COLO829 (cell line): ENCODE measurements at places on chromosomes 5 and 9.

GRCh38 chr5:40483316-40483715 is 196.4 kb upstream of the PTGER4 start:
- DNase-seq, result no peak

DNA sequence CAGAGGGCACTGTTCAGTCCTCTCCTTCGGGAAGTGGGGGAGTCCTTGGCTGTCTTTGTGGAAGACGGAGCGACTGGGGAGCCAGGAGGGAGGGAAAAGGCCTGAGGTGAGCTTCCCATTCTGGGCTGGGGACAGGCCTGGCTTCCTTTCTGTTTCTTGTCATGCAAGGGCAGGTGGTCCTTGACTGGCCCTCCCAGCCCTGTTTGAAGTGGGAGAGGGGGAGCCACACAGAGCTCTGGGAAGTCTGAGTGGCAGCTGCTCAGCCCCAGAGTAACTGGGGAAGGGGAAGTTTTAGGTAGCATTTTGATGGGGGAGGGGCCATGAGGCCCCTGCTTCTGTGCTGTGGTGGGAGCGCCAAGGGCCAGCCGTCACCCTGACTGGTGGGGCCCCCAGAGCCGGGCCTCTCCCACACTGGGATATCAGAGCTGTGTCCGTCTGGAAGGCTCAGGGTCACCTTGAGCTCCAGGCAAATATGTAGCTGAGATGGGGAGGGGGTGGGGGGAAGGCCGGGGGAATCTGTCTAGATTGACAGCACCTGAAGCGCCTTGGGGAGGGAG is 6.5 kb downstream of the UNC5A start:
- no peak for DNase-seq

DNA sequence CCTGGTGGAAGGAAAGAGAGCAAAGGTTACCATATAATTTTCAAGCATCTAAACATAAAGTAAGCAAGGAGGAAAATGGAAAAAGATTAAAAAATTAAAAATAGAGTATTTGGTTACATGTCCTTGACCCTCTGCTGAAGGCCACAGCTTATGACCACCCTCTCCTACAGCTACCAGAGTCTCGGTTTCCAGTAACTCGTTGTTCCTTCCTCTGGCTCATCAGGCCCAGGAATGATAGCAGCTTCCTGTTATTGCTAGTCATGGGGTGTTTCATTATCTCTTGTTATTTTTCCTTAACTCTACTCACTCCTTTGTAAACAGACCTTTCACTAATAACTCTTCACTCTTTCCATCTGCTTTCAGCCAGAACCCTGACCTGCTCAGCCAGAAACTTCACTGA is 102.2 kb downstream of the YTHDC2 start:
- no peak for DNase-seq

- no peak for DNase-seq
Measured at GRCh38 chr5:143977891-143978461, 166.0 kb downstream of the HMHB1 start.

- DNase-seq, result no peak
Measured at GRCh38 chr9:123090198-123090896, 56.9 kb downstream of the GPR21 start.

DNA sequence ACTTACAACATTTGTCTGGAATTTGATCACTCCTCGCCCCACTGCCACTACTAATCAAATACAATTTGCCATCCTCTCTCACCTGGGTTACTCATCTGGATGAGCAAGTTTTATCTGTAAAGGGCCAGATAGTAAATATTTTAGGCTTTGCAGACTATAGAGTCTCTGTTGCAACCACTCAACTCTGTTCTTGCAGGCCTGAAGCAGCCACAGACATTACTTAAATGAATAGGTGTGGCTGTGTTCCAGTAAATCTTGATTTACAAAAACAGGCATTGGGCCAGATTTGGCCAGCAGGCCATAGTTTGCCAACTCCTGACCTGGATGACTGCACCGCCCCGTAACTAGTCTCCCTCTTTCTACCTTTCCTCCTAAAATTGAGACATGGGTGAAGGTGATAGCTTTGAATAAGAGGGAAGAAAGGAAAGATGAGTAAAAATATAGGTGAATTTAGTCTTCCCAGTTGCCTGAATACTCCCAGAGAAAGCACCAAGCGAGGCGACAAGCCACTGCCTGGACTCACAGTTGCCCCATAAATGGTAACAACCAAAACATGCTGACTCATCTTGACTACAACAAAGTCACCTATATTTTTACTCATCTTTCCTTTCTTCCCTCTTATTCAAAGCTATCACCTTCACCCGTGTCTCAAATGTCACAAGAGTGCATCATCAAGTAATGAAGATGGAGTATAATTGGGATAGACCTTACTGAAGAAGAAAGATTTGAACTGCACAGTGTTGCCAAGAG is 32.5 kb upstream of the SCAMP1 start:
- no peak for DNase-seq

- no peak for DNase-seq
Measured at GRCh38 chr5:78508186-78508765, 140.3 kb downstream of the LHFPL2 start.

GRCh38 chr9:69030851-69031645 is 4.5 kb upstream of the FXN start:
- DNase-seq, result no peak

DNA sequence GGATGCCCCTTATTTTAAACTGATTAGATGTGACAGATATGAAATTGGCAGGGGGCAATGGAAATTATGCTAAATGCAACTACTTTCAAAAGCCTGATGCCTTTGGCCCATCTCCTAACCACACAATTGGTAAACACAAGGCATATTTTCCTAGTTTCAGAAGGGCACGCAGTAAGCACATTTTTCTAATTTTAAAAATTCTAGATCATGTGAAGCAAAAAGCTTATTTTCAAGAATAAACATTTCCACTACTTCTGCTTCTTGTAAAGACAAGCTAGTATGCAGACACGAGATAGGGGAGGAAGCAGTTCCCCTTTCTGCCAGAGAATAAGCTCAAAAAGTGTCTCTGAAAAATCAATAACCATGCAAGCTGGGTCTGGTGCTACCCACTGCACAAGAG is 67.7 kb downstream of the ABCA1 start:
- no peak for DNase-seq

DNA sequence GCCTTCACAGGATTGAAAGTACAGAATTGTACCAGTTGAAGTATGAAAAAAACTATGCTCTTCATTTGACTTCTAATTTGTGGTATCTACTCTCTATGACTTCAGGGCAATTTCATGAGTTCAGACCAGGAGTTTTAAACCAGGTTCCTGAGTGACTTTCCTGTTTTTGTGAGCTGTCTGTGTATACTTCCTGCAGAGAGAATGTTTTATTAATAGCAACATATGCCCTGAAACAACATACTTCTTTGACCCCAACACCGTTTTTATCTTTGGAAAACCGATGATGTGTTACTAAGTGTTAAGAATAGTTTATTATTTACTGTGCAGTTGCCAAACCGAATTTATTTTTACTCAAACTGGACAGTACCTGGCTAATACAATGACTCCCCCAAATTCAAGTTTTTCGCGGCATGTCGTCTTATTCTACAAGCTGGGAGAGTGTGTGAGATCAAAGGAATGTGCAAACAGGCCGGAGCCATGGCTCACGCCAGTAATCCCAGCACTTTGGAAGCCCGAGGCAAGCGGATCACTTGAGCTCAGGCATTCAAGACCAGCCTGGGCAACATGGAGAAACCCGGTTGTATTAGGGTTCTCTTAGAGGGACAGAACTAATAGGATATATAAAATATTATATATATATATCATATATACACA is 58.7 kb upstream of the ERBIN start:
- no peak for DNase-seq

DNA sequence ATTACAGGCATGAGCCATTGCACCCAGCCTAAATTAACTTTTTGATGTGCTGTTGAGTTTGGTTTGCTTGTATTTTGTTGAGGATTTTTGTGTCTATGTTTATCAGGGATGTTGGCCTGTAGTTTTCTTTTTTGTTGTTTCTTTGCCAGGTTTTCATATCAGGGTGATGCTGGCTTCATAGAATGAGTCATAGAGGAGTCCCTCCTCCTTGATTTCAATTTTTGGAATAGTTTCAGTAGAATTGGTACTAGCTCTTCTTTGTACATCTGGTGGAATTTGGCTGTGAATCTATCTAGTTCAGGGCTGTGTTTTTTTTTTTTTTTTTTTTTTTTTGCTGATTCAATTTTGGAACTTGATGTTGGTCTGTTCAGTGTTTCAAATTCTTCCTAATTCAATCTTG is 1164.3 kb upstream of the DMAC1 start:
- DNase-seq, result no peak

DNA sequence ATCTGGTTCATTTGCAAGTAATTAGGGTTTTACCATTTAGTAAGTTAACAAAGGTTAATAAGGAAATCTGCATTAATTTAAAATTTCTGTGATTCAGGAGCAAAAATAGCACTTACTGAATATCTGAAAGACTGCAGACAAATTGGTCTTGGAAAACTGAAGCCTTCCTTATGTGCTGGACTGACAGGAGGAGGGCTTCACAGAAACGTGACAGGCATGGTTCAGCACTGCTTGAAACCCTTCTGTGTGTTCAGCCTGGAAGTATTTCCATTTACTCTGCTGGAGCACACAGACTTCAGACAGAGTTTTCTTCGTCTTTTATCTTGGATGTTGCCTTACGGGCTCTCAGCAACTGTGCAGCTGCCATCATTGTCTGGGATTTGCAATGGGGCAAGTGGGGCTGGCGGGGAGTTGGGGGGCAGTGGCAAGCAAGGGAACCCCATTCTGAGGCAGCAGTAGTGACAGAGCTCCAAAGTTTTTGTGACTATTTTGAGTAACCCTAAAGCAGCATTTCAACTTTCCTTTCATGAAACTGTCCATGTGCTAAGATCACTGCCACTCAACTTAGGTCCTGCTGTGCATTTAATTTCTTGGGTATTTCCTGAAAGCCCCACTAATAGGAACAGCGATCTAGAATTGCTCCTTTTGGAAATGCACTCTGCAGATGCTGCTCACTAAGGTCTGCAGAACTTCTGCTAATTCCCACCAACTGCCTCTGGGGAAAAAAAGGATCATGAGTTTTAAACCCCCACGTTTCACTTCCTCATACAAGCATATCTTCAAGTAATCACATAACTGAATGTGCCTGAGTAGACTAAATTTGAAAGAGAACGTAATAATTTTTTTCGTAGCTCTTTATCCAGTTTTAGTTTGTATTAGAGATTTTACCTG is 56.6 kb downstream of the KCNN2 start:
- no peak for DNase-seq

GRCh38 chr9:82412586-82413305 is 424.2 kb downstream of the SPATA31D1 start:
- no peak for DNase-seq

DNA sequence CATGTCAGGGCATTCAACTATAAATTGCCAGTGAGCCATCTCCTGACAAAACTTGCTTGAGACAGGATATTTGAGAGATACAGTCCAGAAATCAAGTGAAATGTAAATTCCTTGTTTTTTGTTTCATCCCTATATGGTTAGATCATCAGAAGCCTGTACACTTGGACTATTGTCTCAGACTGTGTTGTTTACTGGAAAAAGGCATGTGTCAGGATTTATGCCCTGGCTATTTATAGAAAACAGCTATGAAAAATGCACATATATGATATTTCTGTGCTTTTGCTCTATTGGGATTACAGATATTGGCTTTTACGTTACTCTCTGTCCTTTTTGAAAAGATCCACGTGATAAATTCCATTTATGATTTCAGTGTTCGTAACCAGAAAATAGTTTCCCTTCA is 44.2 kb downstream of the IL31RA start:
- DNase-seq, result no peak

GRCh38 chr9:35374436-35374835 is 115.5 kb upstream of the RUSC2 start:
- no peak for DNase-seq

DNA sequence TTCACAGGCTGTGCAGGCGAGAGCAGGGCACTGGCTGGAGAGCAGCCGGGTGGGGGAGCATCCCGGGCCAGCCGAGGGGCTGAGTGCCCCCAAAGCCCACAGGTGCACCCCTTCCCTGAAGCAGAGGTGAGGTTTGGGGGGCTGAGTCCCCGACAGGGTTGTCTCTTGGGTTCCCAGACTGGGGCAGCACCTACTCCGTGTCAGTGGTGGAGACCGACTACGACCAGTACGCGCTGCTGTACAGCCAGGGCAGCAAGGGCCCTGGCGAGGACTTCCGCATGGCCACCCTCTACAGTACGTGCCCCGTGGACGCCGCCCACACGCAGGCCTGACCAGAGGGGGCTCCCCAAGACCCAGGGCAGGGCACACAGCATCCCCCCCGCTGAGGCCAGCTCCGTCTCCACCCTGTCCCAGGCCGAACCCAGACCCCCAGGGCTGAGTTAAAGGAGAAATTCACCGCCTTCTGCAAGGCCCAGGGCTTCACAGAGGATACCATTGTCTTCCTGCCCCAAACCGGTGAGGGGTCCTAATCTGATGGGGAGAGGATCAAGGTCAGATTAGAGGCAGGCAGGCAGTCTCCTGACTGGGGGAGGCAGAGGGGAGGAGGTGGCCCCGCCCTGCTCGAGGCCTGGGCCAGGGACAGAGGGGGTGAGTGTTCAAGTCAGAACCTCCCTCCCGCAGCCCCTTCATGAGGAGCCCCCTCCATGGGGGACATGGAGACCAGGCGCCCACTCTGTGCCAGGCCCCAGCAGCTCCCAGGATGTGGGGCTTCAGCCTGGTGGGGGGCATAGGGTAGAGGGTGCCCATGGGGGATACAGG is 2.7 kb downstream of the PTGDS start:
- DNase-seq, result no peak

GRCh38 chr5:14552017-14552416 is 29.6 kb upstream of the OTULINL start:
- DNase-seq, result no peak

DNA sequence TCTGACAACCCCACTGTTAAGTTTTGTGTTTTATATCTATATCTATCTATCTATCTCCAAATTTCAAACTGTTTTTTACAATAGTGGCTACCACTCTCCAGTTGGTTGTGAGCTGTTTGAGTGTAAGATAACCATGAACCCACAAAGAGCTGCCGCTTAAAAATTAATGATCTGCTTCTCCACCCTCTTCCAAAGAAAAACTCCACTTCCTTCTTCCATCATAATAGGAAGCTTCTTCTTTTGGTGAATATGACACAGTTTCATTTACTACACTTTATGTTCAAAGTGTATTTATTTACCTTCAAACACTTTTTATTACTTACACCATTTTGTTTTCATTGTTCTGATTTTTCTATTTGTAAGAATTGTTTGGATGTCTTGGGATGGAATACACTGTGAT is 37.9 kb downstream of the SPZ1 start:
- DNase-seq, result no peak

- DNase-seq, result no peak
Measured at GRCh38 chr9:85715587-85715986, 26.2 kb downstream of the AGTPBP1 start.

DNA sequence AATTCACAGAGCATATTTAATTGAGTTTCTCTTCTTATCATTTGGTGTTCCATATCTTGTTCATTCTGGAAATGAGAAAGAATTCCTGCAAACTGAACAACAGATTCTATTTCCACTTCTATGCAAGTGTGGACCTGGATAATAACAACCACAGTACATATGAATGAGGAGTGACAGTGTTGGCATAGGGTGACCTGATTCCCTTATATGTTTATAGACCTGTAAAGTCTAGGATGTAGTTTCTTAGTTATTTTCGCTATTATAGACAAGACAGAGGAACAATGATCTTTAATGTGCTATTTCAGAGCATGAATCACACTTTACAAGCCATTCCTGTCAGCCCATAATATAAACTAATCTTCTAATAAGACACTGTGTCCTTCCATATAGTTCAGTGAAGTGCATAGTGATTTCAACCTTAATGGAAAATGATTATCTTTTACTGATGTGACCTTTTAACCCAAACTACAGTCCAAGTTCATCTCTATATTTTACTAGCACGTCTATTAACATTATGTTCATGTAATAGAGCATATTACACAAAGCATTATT is 88.2 kb upstream of the FAM174A start:
- DNase-seq, result no peak

GRCh38 chr9:79955300-79955699 is 383.5 kb downstream of the TLE4 start:
- no peak for DNase-seq
